ENCODE measurements at places on chromosomes 4 and X.

DNA sequence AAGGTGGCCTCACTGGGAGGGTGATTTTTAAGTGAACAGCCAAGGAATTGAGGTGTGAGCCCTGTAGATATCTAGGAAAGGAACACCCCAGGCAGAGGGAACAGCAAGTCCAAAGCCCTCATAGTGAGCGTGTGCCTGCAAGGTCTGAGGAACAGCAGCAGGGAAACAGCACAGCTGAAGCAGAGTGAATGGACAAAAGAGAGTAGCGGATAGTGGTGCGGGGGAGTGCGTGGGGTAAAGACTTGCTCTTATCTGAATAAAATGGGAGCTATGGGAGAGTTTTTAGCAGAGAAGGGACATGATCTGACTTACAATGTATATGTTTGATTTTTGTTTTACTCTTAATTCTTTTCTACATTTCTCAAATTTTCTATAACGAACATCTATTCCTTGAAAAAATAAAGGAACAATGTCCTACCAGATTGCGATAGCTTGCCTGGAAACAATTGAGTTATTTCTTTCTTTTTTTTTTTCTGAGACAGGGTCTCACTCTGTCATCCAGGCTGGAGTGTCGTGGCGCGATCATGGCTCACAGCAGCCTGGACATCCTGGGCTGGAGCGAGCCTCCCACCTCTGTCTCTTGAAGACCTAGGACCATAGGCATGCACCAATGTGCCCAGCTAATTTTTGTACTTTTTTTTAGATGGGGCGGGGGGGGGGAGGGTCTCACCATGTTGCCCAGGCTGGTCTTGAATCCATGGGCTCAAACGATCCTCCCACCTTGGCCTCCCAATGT lies 19.5 kb upstream of the HADH start:
- DNase-seq: no peak

- no peak for DNase-seq
Measured at GRCh38 chrX:141468940-141469339, 115.6 kb downstream of the SPANXA1 start.

DNA sequence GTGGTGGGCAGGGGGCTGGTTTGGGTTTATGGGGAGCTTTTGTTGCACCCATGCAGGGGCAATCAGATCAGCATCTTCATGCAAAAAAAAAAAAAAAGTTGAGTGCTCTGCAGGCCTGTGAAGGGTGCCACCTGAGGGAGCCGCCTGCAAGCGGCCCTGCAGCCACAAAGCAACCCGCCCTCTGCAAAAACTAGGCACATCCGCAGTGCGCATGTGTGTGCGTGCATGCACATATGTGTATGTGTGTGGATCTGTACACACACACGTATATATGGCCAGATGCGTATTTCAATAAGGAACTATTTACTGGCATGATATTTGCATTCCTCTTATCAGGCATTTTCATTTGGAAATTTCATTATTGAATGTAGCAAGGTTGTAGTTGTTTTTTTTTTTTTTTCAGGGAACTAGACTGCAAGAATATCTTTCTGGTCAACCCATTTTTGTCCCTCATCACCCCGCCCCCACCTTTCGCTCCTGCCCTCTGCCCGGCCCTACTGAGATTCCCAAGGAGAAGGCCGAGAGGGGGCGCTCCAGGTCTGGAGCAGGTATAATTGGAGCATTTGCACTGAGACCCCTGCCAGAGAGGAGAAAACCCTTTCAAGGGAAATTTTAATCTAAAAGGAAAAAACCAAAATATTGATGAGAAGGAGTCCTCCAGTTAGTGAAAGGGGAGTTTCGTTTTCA lies 18.1 kb downstream of the CCNQ start:
- DNase-seq: peak; percentile 9

GRCh38 chr4:152734015-152734698 lies 45.4 kb downstream of the TIGD4 start:
- DNase-seq: no peak

DNA sequence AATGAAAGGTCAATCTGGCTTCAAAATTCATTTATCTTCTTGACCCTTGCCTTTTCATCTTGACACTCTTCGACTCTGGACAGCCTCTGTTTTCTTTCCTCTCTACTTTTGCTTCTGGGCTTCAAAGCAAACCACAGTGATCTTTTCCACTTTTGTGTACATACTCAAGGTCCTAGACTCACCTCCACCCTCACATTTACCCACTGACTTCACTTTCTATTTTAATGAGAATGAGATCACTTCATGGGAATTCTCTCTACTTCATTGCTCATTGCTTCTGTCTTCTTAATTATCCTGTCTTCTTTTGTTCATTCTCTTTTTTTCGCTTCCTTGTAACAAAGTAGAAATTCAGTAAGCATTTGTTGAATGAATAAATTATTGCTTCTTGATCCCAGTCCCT lies 330.1 kb upstream of the HAND2 start:
- no peak for DNase-seq

GRCh38 chrX:46575586-46575985 lies 2.0 kb downstream of the CHST7 start:
- no peak for DNase-seq

GRCh38 chrX:72025236-72025770 lies 106.4 kb downstream of the RTL5 start:
- DNase-seq: no peak

- DNase-seq: peak; percentile 78
Measured at GRCh38 chr4:82372517-82373485, 990 bp downstream of the HNRNPD start.

GRCh38 chr4:186657764-186658163 lies 65.9 kb downstream of the FAT1 start:
- DNase-seq: no peak

- no peak for DNase-seq
Measured at GRCh38 chrX:21802054-21802670, 37.3 kb upstream of the MBTPS2 start.

DNA sequence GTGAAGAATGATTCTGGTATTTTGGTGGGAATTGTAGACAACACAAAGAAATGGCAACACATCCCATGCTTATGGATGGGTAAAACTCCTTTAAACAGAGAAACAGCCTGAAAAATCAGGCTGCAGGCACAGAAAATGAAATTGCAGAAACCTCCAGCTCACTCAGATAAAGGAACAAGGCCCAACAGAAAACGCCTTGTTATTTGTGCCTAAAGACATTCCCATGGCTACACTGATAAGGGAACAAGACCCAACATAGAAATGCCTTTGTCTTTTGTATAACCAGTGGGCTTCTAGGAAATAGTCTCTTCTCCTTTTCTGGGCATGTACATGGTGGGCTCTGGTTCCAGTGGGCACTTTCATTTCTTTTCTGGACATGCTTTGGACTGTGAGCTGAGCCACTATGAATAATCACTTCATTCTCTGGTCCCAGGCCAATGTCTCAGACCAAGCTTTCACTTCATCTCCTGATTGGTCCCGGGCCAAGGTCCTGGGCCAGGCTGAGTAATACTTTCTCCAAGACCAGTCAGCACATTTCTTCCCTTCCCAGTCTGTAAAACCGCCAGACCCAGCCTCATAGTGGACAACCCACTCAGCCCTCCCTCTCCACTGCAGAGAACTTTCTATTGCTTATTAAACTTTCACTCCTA lies 160.5 kb downstream of the TBX22 start:
- no peak for DNase-seq

- no peak for DNase-seq
Measured at GRCh38 chr4:167088115-167088514, 146.2 kb downstream of the SPOCK3 start.

GRCh38 chr4:150173982-150174398 lies 95.7 kb downstream of the DCLK2 start:
- DNase-seq: peak; percentile 45

DNA sequence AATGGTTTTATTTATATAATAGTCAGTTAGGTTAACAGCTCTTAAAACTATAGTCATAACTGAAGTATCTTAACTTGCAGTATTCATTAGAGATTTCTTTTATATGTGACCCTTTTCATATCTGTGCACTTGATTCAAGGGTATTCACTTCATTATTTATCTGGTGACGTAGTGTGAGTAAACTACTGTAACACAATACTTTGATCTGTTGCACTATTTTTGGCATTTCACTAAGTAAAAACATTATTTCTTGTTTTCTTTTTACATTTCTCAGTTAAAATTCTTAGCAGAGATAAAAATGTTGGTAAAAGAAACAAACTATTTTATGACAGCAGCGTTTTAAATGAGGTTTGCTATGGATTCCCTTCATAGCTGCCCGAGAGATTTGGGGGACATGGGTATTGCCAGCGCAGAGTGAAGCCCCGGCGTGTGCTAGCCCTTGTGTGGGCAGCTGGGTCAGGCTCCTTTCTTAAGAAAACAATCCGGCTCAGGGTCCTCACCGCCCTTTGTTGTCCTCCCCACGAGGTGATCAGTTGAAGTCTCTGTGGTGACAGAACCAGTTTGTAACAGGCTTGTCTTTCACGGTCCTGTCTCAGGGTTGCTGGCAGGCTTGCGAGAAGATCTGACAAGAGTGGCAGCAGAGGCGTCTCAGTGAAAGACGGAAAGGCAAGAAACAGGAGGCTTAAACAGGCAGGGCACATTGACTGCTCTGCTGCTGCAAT lies 293.4 kb downstream of the BMPR1B start:
- DNase-seq: no peak

DNA sequence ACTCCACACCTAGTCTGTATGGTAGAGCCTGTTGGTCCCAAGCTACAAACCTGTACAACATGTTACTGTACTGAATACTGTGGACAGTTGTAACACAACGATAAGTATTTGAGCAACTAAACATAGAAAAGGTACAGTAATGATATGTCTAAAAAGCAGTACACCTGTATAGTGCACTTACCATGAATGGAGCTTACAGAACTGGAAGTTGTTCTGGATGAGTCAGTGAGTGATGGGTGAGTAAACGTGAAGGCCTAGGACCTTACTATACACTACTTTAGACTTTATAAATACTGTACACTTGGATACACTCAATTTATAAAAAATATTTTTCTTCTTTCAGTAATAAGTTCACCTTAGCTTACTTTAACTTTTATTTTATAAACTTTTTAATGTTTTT lies 104.0 kb downstream of the TMA16 start:
- no peak for DNase-seq

DNA sequence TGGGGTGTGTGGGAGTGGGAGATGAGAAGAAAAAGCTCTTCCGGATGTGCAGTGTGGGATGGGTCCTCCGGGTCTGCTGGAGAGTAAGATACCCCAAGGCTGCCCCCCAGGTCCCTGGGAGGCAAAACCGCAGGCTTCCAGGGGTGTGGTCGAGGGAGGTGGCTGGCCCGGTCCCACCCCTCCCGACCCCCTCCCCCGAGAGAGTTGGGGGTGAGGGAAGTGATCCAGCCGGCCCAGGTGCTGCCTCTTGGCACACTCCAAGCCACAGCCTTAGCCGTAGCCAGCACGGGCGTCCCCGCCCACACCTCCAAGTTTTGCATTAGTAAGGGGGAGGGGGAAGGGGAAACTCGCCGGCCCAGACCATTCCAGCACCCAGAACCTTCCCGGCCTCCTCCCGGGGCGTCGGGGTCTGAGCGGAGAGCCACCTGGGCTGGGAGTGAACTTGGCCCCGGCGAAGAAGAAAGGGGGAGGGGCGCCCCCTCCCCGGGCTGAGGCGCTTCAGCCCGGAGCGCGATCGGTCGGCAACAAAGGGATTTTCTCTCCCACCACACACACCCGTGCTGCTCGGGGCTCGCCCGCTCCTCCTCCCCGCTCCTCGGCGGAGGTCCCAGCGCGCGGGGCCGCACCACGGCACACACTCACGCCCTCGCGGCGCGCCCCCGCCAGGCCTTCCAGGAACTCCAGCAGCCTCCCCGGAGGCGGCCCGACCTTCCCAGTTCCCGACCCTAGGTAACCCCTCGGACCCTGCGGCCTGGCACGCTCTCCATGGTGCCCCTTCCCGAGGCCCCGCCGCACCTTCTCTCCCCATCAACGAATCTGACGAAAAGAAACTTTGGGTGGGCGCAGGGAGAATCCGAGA lies 14.4 kb downstream of the BCOR start:
- no peak for DNase-seq

DNA sequence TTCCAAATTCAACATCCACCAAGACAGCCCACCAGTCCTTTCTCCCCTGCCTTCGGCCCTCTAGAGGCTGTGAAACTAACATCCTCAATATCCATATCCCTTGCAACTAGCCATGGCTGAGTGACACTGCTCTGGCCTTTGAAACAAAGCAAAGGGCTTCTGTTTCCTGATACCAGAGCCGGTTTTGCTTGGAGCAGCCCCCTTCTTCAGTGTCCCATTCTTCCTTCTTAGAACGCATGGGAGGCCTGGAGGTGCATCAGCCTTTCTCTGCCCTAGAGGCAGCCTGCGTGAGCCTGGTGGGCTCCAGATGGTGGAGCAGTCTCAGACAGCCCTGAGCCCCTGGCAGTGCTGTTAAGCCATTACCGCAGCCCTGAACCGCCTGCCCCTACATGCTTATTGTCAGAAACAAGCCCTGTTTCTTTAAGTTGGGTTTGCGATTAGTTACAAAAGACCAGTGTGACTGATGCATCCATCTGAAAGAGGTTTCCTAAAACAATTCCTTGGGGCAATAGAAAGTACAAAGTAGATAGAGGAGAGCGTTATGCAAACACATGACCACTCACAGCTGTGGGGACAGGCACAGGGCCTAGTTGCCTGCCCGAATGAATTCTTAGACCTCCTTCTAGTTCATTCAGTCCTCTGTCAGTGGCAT lies 74.1 kb downstream of the EVC start:
- no peak for DNase-seq

GRCh38 chr4:14345356-14345775 lies 656.9 kb upstream of the CPEB2 start:
- DNase-seq: no peak

DNA sequence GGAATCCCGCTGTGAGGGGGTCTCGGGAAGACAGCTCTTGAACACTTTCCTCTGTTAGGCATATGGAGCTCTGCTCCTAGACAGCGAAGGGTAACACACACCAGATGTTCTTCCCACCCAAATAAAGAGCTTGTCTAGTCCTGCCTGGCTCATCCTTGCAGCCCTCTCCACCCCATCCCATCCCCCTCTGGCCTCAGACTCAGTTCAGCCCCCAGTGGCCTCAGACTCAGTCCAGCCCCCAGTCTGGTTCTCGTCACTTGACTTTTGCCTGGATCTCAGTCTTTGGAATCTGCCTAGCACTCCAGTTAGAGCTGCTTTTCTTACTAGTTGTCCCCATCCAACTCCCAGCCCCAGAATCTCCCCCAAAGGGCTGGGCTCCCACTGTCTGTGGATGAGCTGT lies 14.9 kb downstream of the RAB33A start:
- no peak for DNase-seq

- no peak for DNase-seq
Measured at GRCh38 chr4:53598901-53599300, 7.6 kb upstream of the LNX1 start.

DNA sequence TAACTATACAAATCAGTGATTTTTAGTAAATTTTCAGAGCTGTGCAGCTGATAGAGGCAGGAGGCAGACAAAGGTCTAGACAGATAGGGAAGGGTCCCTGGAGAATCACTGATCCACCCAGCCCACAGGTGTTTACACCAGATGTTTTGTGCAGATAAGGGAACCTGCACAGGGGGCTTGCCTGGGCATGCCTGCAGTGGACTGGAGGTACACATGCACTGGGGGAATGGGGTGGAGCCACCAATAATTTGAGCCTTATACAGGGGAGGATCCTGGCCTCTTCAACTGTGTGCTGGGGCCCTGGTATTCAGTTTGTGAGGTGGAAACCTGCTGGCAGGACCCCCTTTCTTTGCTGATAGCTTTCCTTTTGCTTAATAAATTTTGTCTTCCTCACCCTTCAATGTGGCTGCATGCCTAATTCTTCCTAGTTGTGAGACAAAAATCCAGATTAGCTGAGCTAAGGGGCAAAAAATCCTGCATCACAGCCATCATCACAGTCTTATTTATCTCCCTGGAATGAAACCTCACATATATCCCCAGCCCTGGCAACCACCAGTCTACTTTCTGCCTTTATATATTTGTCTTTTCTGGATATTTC lies 102.8 kb downstream of the KDM6A start:
- DNase-seq: no peak
